SK-MEL-5 (cell line): ENCODE measurements at places on chromosomes 5 and 9. TPM values are rescaled to one million over a fixed set of nuclear protein-coding genes. Genes with fewer than 3 reads are reported as not detected.

DNA sequence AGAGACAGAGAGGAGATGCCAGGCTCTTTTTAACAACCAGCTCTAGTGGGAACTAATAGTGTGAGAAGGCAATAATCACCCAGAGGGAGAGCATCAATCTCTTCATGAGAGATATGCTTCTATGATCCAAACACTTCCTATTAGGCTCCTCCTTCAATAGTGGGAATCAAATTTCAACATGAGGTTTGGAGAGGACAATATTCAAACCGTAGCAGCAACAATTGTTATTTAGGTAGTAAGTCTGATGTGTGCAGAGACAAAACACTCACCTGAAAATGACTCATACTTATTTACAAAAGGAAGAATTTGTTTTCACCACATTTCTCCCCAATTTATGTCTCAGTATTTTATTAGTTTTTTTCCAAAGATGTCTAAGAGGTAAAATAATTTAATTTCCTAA is 144.3 kb downstream of the ST8SIA4 start:
- no peak for DNase-seq

DNA sequence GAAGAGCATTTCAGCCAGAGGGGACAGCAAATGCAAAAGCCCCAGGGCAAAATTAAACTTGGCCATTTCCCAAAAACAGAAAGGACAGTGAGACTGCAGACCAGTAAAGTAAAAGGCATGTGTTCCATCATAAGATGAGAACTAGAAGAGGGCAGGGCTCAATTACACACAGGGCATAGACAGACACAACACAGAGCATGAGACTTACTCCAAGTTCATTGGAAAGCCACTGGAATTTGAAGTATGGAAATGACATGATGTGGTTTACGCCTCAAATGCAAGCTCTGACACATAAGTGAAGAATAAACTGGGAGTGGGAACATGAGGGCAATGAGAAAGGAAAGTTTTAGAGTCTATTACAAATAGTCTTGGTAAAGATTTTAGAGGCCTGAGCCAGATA is 446.6 kb upstream of the GRIA1 start:
- no peak for DNase-seq

DNA sequence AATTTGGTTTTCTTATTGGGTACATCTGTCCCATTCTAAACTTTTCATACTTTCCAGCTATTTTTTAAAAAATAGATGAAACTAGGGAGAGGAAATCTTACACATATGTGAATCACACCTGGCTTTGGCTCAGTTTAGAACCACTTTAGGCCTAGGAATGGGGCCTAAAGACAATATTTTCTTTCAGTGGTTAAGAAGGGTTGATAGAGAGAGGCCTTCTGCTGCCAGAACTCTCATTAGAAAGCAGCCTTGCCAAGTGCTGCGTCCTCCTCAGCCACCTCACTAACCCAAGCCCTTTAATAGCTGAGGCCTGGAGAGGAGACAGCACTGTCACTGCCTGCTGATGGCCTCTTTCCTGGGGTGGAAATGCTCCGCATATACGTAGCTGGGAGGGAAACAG is 167.5 kb downstream of the SAXO1 start:
- DNase-seq, result no peak

The SLC1A1 gene
- 1.4 and 1.6 TPM in 2 replicates for total RNA-seq

The PCDHA5 gene
- 0.40 and 0.77 TPM in 2 replicates for total RNA-seq

The QRFP gene
- total RNA-seq, result not detected in 2 replicates
